ENCODE measurements at places on chromosomes 7 and 10. TPM values are rescaled to one million over a fixed set of nuclear protein-coding genes. Genes with fewer than 3 reads are reported as not detected.
A peak's percentile ranks its signal among the peaks of the same experiment; 100 is the strongest.

SPDYE2B gene
- total RNA-seq, result not detected

DNA sequence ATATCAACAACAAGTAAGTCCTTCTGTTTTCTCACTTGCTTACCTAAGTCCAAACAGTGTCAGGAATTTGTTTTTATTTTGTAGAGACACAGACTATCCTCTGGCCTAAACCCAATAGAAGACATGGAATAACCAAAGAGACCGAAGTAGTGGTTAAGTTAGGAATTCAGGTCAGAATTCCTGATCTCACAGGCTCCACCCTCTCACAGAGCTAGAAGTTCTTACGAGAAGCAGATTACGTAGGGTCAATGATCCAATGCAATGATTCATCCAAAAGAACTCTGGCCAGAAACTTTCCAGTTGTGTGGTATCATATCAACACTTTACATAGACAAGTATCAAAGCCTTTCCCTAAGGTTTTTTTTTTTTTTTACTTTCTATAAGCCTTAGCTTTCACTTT lies 73.8 kb downstream of the IQUB start:
- H3K4me1 ChIP-seq, result peaks cover 4% of the 10 kb centered on the region
- H3K36me3 ChIP-seq, result no peaks in the 10 kb centered on the region
- H3K4me3 ChIP-seq, result no peak overlapping the region
- no peak for DNase-seq
- no peaks in the 10 kb centered on the region for H3K27me3 ChIP-seq
- no peak overlapping the region for H3K27ac ChIP-seq

DNA sequence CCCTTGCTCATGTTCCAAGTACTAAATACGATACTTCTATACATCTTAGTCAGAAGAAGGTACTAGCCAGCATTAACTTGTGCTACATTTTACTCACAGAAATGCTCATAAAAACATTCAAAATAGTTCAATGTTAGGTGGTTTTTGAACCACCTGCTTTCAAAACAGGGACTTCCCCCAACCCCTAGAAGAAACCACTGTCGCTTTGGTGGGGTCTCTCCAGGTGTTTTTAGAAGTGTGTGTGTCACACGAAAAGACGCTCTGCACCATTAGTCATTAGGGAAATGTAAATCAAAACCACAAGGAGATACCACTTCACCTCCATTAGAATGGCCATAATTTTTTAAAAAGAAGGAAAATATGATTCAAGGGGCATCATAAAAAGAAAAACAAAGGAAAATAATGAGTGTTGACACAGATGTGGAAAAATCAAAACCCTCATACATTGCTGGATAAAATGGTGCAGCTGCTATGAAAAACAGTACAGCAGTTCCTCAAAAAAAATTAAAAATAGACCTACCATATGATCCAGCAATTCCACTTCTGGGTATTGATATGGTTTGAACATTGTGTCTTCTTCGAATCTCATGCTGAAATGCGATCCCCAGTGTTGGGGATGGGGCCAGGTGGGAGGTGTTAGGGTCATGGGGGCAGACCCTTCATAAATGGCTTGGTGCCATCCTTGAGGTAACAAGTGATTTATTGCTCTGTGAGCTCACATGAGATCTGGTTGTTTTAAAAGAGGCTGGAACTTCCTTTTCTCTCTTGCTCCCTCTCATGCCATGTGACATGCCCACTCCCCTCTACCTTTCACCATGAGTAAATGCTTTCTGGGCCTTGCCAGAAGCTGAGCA lies 74.2 kb downstream of the MALSU1 start:
- peak; percentile 49 for DNase-seq
- H3K36me3 ChIP-seq, result no peaks in the 10 kb centered on the region
- no peak overlapping the region for H3K27ac ChIP-seq

DNA sequence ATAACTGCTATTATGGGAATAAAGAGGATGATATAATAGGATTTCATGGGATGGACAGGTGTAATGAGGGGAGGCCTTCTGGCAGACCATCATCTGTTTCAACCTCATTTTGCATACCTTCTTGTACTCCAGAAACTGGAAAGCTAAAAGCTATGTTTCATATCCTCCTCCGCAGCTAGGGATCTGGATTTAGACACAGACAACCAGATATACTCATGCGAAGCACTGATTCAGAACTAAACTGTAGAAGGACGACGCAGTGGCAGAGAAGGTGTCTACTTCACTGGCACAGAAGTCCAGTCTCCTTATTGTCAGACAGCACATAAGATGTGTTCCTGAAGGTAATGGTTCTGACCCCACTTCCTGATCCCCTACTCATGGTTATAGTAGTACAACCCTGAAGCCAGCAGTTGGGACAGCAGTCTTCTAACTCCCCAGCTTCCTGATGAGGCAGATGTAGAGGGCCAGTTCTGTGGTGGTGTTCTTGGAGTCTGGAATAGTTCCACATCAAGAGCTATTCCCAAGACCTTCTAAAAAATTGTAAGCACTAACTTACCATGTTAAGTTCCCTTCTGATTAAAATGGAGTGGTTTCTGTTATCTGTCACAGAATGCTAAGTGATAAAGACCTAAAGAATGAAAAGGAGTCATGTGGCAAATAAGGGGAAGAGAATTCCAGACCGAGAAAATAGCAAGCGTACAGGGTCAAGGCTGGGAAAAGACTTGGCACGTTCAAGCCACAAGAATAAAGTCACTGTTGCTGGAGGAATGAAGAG lies 550.3 kb downstream of the GRM8 start:
- no peak overlapping the region for H3K4me3 ChIP-seq
- no peaks in the 10 kb centered on the region for H3K36me3 ChIP-seq
- no peak overlapping the region for H3K27ac ChIP-seq
- H3K27me3 ChIP-seq, result no peaks in the 10 kb centered on the region
- no peaks in the 10 kb centered on the region for H3K4me1 ChIP-seq

- H3K4me3 ChIP-seq, result no peak overlapping the region
- H3K36me3 ChIP-seq, result no peaks in the 10 kb centered on the region
Observed at GRCh38 chr7:155576900-155577508, 30.6 kb upstream of the CNPY1 start.

DNA sequence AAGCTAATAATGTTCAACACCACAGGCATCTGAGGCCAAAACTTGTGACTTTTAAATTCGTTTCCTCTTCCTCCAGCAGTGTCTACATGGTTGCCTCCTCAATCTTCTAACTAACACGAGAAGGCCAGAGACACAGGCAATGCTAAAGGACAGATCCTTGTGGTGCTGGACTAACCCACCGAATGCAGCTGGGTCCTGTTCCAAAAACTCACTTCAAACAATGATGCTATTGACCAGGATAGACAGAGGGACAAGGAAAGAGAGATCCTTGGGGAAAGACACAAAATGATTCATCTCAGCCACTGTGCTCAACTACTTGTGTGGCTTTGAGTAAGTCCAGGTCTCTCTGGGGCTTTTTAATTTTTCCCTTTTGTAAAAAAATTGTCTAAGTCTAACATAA lies 107.6 kb downstream of the KCNMA1 start:
- H3K36me3 ChIP-seq, result no peaks in the 10 kb centered on the region
- H3K27ac ChIP-seq, result no peak overlapping the region
- no peaks in the 10 kb centered on the region for H3K27me3 ChIP-seq
- no peak for DNase-seq
- no peaks in the 10 kb centered on the region for H3K4me1 ChIP-seq

Data from kidney (tissue), 22 donors.